CD4-positive, alpha-beta T cell treated with Interleukin-1 beta for 1 hour (primary cell): ENCODE measurements at places on chromosomes 6 and 20.

GRCh38 chr6:55499591-55499990 lies 79.4 kb downstream of the HMGCLL1 start:
- no peak for DNase-seq

GRCh38 chr6:24501914-24502313 lies 7.1 kb downstream of the ALDH5A1 start:
- no peak for DNase-seq

DNA sequence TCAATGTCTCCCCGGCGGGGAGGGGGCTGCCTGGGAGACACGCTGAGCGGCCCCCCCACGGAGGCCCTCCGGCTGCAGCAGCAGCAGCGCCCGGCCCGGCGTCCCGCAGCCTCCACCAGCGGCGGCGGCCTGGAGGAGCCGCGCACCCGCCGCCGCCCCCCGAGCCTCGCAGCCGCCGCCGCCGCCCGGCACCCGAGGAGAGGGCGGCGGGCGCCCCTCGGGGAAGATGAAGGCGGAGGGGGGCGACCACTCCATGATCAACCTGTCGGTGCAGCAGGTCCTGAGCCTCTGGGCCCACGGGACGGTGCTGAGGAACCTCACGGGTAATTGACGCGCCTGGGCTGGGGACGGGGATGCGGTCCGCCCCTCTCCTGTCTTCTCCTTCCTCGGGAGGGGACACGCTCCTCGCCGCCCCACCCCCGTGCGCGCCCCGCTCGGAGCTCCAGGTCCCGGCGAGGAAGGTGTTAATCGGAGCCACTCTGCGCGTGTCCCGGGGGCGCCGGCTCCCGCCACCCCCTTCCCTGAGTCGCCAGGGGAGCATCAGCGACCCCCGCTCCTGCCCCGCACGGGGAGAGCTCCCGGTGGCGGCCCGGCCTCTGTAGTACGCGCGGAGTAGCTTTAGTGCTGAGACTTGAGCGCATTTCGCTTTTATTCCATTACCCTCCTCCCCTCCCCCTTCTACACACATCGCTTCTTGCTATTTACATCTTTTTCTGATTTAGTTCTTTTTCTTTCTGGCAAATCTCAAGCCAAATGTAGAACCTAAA lies 686 bp downstream of the TMEM170B start:
- DNase-seq: peak; percentile 16

GRCh38 chr6:56222499-56222898 lies 24.9 kb downstream of the COL21A1 start:
- no peak for DNase-seq

GRCh38 chr6:30707281-30707850 lies 9.7 kb downstream of the MDC1 start:
- no peak for DNase-seq

DNA sequence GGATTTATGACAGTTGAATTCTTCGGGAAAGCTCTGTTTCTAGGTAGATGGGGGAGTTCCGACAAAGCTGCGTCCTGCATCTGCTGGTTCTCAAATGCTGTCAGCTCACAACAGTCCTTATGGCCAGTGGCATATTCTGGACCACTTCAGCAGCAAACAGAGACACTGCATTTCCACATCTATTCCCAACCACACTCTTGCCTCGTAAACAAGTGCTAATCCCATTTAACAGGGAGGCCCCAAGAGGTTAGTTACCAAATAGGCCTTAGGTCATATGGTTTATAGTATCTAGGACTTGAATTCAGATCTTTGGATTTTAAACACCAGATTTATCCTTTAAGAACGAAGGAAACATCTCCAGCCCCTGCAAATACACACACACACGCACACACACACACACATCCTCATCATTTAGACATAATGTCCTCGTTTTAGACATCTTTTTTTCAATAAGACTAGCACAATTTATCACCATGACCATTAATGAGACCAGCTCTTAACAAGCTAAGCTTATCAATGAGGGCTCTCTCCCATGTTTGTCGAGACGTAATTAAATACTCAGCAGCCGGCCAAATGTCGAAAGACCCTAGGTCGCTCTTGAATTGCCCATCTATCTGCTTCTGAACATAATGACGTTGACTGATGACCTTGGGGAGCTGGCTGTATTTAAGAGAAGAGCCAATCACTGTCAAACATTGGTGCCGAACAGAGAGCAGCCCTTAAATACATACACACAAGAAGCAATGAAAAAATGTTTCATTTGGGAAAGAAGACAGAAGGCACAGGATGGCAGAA lies 84.5 kb downstream of the PSMG4 start:
- no peak for DNase-seq

DNA sequence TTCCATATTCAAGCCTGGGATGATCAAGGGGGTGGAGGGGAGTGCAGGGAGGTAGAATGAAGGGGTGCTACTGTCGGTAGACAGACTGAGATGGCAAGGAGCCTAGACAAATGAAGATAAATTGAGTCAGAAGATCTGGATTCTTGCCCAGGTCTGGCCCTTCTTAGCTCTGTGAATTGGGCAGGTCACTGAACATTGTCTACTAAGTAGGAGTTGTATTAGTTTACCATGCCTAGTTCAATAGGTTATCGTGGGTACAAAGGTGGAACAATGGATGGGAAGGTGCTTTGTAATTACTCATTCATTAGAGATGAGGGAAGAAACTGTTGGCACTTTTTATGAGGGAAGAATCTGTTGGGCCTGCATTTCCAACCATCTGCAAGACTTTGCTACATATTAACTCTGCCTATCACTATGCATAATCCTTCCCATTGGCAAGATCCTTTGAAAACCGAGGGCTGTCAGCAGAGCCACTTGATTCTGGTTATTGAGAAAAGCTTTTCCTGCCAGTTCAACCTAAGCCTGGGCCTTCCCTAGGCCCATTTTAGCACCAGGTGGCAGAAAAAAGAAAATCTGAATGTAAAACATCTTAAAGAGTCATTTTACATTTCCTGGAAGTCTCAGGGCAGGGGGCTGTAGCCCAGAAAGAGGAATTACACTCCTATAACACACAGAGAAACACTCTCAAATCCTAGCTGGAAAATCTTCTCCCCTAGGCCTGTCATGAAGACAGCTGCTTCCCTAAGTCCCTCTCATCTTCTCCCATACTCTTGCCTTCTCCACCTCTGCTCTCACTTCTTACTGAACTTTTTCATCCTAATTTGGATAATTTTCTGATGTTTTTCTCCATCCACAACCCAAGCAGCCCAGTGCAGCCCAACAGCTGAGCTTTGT lies 103.5 kb downstream of the CD24 start:
- no peak for DNase-seq

GRCh38 chr6:159935633-159936032 lies 33.2 kb upstream of the IGF2R start:
- DNase-seq: no peak

GRCh38 chr6:148157841-148158240 lies 184.8 kb upstream of the SASH1 start:
- no peak for DNase-seq

GRCh38 chr20:50506270-50506579 lies 4.0 kb upstream of the PTPN1 start:
- DNase-seq: no peak

DNA sequence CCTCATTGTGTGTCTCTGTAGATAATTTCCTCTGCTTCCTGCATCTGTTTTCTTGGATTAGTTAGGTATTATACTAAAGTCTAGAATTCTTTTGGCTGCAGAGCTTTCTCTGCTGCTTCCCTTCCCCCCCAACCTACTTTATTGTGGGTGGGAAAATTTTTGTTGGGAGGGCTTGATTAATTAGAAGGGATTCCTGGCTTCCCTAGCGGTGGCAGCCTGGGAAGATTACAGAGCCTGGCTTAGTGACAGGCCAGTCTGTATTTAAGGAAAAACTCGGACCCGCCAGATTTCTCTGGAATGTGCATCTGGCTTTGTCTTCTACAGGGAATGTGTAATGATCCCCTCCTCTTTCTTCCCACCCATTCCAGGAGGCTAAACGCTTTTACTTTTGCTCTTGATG lies 31.2 kb downstream of the SLX4IP start:
- DNase-seq: no peak

GRCh38 chr6:43913375-43914271 lies 143.6 kb downstream of the VEGFA start:
- no peak for DNase-seq

DNA sequence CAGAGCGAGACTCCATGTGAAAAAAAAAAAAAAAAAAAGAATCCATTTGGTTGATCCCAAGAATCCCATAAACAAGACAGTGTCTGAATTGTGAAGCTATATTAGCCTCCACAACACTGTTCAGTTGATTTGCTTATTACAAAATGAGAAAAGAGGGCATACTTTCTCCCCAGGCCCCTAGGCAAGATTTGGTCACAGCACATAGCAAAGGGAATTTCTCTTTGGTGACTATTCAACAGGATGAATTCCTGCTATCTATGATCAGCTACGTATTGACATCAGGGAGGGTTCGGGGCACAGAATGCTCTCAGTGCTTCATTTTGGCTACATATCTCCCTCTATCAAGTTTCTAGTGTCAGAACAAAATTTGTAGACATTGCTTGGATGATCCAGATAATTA lies 20.2 kb upstream of the SLC22A3 start:
- no peak for DNase-seq

GRCh38 chr6:20755631-20756030 lies 221.4 kb downstream of the CDKAL1 start:
- DNase-seq: no peak

GRCh38 chr6:37137201-37138090 lies 32.5 kb upstream of the PIM1 start:
- DNase-seq: peak; percentile 22

GRCh38 chr6:37020381-37020780 lies 14.9 kb downstream of the FGD2 start:
- no peak for DNase-seq
